ENCODE measurements at places on chromosomes 7 and 10.

- no peak for DNase-seq
These were observed 417.1 kb downstream of the TCERG1L start for GRCh38 chr10:130894471-130894870.

DNA sequence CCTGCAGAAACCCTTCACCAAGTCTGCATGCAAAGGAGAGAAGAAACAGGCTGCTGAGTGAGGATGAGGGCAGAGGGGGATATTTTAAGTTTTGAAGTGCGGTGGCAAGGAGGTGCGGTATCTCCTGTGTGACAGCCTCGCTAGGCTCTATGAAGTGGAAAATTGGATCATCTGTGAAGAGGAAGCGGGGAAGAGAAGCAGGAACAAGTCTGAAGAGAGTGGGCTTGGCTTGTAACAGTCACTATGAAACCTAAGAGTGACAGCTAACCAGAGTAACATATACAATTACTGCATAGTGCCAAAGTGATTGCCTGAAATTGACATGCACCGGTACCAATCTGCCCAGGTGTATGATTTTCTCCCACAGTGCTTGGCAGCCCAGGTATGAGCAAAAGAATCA, 287.5 kb upstream of the KLF14 start:
- no peak for DNase-seq

DNA sequence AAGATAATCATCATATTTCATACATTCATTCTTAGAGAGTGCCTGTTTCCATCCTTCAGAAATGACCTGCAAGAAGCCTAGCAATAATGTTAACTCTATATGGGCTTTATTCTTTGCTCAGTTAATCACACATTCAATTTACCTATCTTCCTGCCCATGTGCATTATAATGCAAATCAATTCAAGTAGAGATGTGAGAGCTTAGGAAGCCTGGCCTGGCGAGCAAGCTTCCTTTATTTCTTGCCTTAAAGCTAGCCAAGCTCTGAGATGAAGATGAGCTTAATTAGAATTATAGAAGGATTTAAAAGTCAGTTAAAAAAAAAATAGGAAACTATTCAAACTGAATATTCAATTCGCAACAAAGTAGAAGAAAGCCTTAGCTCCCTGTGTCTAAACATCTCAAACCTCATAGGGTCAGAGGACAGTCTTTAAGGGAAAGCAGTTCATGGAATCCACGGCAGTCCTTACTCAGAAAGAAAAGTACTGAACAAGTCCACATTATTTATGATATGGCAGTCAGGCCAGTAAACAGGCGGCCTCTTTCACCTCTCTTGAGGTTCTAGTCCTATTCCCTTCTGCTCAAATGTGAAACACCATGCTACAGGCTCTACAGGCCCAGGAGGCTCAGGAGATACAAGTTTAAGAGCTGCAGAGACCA, 214.1 kb downstream of the TFEC start:
- no peak for DNase-seq

- DNase-seq: no peak
These were observed 118.2 kb downstream of the ADAM12 start for GRCh38 chr10:126270111-126270510.

DNA sequence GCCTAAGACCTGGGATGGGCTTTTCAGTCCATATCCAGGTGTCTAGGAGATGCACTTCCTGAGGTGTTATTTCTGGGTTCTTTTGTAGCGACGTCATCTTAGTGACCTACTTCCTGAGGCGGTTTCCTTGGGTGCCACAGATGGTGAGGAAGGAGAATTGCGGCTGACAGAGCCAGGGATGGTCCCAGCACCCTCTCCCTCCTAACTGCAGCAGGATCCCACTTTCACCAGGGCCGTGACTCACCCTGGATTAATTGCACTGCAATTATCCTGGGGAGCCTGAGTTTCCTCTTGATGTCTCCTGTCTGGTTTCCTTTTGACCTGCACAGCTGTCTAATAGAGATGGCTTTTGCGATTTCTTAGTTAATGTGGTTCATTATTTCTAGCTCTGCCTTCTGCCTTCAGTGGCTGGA, 271.7 kb downstream of the TCF7L2 start:
- DNase-seq: no peak

DNA sequence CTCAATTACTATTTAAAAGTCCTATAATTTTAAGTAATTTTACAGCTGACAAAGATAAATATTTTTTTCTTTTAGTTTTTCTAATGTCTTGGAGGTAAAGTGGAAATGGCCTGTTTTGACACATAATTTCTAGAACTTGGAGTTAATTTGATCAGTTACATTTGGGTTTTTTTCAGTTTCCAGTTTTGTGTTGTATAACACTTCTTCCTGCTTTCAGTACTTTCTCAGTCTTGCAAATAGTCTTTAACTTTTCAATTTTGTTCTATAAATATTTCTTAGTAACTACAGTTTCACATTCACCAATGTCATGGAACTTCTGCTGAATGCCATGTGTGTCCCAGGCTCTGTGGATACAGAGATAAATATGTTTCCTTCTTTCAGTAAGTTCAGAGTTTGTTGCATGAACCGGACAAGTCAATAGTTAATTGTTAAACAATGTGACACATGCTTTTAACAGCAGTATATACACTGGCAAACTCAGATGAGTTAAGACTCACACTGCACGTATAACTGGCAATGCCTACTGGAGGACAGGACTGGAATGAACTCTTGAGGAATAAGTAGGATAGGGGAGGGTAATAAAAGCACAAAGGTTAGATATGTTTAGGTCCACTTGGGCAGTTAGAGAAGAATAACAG, 4.6 kb downstream of the SHOC2 start:
- no peak for DNase-seq

GRCh38 chr10:121059351-121059750, 208.2 kb downstream of the WDR11 start:
- no peak for DNase-seq

DNA sequence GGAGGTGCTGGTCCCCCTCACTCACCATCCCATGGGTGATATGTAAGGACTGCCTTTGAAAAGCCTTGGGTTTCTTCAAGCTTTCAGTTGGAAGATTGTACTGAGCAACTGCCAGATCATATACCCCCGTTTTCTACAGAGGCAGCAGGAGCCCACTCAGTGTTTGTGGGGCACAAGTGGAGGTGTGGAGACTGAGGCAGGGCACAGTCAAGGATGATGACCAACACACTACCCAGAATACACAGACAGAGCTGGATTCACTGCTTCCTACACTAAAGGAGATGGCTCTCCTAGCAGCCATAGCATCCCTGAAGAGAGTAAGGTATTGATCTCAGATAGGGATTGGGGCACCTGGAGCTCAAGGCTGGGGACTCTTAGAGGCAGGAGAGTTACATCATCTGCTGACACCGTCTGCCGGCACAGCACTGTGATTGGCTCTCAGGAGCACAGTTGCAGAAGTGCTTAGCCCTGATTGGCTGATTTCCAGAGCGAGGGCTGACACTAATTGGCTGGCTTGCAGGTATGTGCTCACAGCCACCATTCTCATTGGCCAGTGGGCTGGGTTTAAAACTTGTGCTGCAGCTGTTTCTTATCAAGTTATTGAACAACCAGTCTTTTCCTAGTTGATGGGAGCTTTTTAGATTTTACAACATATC, 77.9 kb upstream of the PFKP start:
- no peak for DNase-seq

DNA sequence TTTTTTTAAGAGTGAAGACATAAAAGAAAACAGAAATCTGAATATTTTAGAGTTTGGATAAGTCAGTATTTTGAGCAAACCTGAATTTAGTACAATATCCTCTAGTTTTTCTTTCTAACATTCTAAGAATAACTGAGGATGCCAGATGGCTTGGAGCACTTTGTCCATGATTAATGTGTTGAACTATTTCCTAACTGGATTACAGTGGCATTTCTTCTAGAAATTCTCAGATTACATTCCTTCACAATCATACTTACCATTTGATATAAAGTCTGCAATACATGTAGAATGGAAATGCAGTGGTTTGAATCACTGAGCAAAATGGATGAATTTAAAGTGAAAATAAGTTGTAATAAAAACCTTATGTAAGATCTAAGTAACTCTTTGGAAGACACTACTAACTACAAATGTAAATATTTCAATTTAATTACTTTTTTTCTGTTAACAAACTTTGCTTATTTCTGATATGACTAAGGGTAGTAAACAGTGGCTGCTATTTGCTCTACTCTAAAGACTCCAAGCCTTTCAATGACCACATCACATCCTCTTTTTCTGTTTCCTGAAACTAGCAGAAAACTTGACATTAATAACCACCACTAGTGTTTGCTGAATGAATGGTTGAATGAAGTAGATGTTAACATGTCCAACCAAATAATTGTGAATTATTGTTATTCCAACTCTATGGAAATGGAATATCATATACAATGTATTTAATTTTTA, 102.8 kb downstream of the PRKG1 start:
- DNase-seq: no peak

DNA sequence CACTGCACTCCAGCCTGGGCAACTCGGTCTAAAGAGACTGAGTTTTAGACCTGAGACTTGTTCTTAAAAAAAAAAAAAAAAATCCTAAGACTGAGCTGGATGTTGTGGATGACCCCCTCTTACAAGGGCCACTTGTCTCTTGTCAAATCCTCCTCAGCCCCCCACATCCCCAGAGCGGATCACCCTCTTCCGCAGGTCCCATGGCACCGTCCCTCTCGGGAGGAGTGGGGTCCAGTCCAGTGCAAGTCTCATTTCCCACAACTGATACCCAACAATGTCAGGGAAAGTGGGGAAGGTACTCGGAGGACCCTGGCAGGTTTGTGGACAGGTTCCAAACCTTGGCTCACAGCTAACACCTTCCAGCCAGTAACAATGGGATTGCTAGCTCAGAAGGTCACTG, 100.3 kb downstream of the ELFN1 start:
- no peak for DNase-seq

GRCh38 chr7:101094791-101095375, 9.6 kb downstream of the TRIM56 start:
- no peak for DNase-seq

GRCh38 chr7:17622451-17622850, 317.8 kb downstream of the SNX13 start:
- DNase-seq: no peak

GRCh38 chr7:157551325-157552070, 214.7 kb downstream of the DNAJB6 start:
- no peak for DNase-seq

DNA sequence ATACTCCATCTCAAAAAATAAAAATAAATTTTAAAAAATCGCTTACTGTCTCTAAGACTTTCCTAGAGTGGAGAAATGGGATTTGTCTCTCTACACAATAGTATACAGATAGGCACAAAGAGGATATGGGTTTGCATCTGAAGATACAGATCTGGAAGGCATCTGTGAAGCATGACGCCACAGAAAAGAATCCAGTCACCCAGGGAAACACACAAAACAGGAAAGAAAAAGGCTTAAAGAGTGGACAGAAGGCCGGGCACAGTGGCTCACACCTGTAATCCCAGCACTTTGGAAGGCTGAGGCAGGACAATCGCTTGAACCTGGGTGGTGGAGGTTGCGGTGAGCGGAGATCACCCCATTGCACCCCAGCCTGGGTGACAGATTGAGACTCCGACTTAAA, 61.3 kb downstream of the SKIDA1 start:
- DNase-seq: no peak

GRCh38 chr10:1149793-1150637, 93.8 kb downstream of the WDR37 start:
- DNase-seq: no peak

DNA sequence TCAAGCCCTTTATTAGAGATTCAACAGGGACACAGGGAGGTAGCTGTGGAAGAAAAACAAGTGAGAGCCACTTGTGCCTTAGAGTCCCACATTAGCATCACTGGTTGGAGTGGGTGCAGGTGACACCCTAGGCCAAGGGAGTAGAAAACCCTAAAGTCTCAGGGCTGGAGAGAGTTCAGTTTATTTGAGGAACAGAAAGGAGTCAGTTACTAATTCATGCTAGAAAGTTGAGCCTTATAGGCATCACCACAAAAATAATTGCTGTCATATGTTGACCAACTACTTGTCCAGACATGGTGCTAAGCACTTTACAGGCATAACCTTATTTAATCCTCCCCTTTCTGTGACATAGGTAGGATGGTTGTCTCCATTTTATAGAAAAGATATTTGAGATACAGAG, 20.9 kb upstream of the ACSL5 start:
- no peak for DNase-seq

- DNase-seq: no peak
These were observed 15.1 kb upstream of the ATE1 start for GRCh38 chr10:121942749-121943416.

GRCh38 chr10:90042075-90042474, 340.7 kb downstream of the KIF20B start:
- DNase-seq: no peak

DNA sequence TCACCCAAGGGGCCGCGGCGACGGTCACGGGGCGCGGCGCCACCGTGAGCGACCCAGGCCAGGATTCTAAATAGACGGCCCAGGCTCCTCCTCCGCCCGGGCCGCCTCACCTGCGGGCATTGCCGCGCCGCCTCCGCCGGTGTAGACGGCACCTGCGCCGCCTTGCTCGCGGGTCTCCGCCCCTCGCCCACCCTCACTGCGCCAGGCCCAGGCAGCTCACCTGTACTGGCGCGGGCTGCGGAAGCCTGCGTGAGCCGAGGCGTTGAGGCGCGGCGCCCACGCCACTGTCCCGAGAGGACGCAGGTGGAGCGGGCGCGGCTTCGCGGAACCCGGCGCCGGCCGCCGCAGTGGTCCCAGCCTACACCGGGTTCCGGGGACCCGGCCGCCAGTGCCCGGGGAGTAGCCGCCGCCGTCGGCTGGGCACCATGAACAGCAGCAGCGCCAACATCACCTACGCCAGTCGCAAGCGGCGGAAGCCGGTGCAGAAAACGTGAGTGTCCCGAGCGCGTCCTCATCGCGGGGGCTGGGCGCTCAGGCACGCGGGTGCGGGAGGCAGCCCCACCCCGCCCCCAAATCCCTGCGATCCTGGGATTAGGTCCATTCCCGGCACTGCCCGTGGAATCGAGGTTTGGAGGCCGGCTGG, 509 bp downstream of the AHR start:
- DNase-seq: peak; percentile 76

DNA sequence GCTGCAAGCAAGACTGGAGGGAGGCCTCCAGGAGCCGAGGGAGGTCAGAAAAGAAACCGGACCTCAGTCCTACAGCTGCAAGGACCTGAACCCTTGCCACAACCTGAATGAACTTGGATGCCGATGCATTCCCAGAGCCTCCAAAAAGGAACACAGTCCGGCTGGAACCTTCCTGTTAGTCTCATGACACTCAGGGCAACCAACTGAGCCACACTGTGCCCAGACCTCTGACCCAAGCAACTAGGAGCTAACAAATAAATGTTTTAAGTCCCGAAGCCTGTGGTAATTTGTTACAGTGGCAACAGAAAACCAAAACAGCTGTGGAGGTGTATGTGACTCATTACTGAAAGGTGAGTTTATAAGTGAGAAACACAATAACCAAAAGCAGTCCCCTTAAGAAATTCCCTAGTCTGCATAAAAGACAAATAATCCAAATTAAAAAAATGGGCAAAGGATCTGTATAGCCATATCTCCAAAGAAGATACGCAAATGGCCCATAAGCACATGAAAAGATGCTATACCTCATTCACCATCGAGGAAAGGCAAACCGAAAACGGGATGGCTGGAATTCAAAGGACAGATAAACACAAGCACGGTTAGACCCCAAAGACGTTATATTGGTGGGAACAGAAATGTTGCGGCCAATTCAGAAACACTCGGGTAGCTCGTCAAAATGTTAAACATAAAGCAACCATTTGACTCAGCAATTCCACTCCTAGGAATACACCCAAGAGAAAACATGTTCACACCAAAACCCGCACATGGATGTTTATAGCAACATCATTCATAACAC, 24.8 kb downstream of the GNA12 start:
- DNase-seq: no peak

All from NCI-H510A (cell line).